Vagina (tissue), 2 donors: ENCODE measurements at places on chromosomes 6 and 20.

GRCh38 chr6:52089758-52090348 is 2.4 kb upstream of the PKHD1 start:
- no peak for DNase-seq

DNA sequence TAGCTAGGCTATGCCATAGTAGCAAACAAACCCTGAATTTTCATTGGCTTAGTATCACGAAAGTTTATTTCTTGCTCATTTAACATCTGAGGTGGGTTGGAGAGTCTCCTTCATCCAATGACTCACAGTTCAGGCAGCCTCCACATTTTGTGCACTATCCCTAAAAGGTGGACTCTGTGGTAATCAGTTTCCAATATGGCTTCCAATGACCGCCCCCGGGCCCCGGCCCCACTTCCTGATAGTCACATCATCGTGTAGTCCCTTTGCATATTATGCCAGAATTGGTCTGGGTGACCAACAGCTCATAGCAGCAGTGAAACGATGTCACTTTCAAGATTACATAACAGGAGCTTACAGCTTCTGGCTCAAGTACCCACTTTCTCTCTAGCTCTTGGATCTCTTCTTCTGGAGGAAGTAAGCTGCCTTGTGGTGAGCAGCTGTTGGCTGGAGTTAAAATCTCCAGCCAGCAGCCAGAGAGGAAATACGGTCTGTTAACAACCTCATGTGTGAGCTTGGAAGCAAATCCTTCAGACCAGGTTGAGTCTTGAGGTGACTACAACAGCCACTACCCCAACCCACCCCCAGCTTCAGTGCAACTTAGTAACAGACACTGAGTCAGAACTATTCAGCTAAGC is 7.8 kb downstream of the HCRTR2 start:
- DNase-seq: no peak

DNA sequence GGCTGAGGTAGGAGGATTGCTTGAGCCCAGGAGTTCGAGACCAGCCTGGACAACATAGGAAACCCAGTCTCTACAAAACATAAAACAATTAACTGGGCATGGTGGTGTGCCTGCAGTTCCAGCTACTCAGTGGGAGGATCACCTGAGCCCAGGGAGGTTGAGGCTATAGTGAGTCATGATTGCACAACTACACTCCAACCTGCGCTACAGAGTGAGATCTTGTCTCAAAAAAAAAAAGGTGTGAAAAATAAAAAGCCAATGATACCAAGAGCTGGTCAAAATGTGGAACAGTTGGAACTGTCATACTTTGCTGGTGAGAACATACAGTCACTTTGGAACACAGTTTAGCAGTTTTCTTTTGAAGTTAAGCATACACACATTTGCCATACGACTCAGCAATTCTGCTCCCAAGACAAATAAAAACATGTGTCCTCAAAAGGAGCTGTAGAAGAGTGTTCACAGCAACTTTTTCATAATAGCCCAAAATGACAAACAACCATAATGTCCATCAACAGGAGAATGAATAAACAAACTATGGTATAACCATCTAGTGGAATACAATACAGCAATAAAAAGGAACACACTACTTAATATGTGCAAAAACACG is 21.6 kb upstream of the FKBP5 start:
- DNase-seq: no peak

GRCh38 chr6:99276747-99277146 is 72.7 kb downstream of the FAXC start:
- DNase-seq: no peak

- DNase-seq: no peak
These were observed 2695.0 kb upstream of the DEFB115 start for GRCh38 chr20:28562510-28562898.

DNA sequence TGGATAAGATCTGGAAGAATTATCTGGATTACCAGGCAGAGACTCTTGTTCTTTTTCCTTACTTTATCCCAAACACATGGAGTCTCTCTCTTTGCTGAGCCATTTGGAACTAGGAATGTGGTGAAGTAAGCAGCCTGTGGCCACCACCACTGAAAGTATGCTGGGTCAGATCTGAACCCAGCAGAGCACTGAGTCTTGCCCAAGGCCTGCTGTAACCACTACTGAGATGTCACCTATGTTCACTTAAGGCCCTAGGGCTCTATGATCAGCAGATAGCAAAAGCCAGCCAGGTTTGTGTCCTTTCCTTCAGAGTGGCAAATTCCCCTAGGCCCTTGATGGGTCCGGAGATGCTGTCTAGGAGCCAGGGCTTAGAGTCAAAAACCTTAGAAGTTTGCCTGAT is 103.3 kb upstream of the PLN start:
- DNase-seq: no peak

DNA sequence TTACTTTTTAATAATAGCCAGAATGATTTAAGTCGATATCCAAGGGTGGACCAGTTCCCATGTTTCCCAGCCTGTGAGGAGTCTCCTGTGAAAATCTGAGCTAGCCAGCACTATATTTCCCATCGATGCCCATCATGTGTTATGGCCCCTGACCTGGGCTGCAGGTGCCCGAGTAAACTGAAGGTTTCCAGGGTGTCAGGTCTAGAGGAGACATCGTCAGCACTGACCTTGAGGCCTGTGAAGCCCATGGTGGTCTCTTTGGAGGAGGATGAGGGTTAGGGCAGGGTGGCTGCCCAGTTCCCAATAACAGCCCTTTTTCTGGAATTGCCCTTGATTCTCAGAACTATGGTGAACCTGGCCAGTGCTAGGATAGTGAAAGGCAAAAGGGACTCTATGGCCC is 63.0 kb upstream of the TOP1 start:
- peak; percentile 71 for DNase-seq

GRCh38 chr20:962683-963082 is 39.4 kb downstream of the RSPO4 start:
- no peak for DNase-seq

GRCh38 chr6:168056892-168057527 is 22.0 kb downstream of the FRMD1 start:
- DNase-seq: no peak

DNA sequence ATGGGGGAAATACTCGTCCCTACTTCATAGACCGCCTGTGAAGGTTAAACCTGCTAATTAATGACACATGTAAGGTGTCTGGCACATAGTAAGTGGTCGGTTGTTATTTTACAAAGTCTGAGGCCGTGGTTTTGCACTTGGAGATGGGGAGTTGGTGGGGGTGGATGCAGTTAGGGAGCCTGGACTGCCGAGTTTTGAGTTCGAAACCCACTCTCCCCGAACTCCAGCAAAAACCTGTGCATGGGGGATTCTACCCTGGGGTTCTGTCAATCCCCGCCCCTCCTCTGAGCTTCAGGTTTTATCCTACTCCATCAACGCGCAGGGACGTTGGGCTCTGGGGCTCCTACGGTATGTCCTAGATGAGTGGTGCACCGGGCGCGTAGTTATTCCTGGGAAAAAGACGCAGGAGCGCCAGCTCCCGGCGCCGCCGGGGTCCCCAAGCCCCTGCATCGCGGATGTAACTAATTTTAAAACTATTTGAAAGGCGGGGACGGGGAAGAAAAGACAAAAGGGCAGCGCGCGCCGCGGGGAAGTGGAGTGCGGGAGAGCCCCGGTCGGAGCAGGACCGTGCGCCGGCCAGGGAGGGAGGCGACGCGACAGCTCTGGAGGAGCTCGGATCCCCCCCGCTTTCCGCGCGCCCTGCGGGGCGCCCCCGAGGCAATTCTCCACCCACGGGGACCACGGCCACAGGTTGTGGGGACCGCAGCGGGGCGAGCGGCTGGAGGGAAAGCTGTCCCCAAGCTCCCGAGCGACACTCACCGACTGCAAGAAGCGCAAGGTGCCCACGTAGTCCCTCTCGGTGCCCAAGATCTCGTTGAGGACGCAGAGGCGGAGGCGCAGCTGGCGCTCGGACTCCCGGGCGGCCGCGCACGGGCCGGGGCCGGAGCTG is 672 bp downstream of the PREX1 start:
- DNase-seq: no peak

DNA sequence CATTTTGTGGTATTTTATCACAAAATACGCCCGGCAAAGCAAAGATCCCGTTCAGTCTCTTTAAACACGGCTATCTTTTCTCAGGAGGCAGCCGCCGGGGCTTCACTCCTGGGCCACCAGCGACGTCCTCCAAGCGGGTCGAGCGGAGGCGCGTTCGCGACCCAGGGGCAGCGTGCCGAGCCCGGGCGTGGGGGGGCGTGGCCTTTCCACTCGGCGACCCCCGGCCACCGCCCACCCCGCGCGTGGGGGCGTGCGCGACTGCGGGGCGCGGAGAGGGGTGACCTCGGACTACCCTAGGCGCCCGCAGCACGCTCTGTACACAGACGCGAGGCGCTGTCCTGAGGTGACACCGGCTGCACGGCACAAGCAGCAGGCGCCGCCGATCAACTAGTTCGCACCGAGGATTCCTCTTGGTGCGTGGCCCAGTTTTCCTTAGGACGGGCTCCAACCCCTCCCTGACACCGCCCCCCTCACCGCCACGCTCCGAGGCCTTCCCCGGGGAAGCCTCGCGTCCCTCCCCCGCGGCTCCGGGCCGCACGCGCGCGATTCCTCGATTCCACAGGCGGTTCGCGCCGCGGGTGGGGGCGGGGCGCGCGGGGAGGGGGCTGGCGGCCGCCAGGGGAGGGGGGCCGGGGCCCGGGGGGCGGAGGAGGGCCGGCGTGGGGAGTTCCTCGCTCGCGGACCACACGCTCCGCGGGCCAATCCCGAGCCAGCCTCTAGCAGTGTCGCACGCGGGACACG is 1.1 kb upstream of the JARID2 start:
- no peak for DNase-seq

DNA sequence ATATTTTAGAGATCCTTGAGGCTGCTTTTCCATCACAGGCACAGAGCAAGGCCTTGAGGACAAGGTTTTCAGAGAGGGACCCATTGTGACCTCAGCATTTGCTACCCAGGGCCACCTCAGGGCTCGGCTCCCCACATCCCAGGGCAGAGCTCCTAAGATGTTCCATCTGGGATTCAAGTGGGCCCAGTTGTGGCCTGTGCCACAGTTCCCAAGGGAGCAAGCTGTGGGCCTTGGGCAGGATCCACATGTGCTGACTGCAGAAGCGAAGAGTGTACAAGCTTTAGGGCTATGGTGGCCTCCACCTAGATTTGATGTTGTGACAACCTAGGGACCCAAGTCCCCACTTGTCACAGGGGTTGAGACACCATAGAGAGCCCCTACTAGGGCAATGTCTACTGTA is 608.1 kb downstream of the HACE1 start:
- DNase-seq: no peak

GRCh38 chr6:16518265-16518664 is 243.0 kb downstream of the ATXN1 start:
- no peak for DNase-seq

DNA sequence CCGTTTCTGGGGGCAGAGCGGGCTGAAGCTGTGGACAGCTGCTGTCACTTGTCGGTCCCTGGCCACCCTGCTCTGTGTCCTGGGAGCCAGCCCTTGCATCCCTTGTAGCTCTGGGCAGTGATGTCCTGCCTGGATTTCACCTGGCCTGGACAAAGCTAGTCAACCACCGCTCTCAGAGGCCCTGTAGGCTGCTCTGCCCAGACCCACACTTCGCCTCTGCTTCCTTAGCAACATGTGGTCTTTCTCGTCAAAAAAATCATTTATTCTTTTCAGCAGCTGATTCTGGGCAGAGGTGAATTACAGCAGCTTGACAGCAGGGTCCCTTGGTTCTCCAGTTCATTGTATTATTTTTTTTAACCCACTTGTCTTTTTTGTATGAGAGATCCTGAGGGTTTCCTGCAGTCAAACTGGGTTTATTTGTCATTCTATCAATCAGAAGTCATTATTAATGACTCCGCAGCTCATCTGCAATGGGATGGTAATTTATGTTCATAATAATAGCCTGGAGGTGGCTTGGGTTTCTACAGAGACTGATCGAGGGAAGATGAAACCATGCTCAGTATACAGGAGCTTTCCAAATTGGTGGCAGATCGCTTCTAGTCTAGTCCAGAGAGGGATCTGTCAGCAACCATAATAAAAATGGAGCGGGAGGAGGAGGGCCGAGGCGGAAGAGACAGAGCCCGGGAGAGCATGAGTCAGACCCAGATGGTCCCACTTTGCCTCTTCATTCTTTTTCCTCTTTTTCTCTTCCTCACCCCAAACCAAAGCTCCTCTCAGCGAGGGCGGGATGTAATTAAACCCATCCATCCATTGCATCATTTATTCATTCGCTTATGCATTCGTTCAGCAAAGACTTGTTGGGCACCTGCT is 22.4 kb downstream of the EDN3 start:
- DNase-seq: no peak

- DNase-seq: no peak
These were observed 185.8 kb upstream of the SGK1 start for GRCh38 chr6:134503585-134504281.

GRCh38 chr6:41571021-41571780 is 25.0 kb downstream of the FOXP4 start:
- DNase-seq: no peak
